Activated T-cell treated with anti-CD3 and anti-CD28 coated beads, Interleukin-2, amount 50 U/mL, for 48 hours (primary cell): ENCODE measurements at places on chromosomes 11 and 22.

- no peak for DNase-seq
Observed at GRCh38 chr11:106708348-106708747, 309.9 kb downstream of the GUCY1A2 start.

GRCh38 chr11:11975201-11976092, 33.0 kb downstream of the DKK3 start:
- DNase-seq, result peak; percentile 7

DNA sequence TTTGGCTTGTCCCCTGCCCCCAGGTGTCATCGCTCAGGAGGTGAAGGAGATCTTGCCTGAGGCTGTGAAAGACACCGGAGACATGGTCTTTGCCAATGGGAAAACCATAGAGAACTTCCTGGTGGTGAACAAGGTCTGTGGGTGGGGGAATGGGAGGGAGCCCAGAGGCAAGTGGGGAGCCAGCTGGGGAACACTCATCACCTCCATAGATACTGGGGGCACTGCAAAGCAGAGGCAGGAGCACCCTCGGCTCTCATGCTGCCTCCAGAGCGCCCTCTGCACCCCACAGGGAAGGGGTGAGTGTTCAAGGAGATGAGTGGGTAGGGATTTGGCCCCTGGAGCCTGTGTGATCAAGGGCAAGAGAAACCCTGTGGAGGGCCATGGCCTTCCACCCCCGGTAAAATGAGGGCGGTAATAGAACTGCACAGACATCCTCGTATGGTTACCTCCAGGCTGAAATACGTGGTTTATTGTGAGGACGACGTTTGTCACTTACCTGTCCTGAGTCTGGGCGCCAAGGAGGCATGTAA, 14.0 kb downstream of the TMEM258 start:
- no peak for DNase-seq

- DNase-seq, result no peak
Observed at GRCh38 chr22:42913874-42914510, 56.9 kb upstream of the ARFGAP3 start.

DNA sequence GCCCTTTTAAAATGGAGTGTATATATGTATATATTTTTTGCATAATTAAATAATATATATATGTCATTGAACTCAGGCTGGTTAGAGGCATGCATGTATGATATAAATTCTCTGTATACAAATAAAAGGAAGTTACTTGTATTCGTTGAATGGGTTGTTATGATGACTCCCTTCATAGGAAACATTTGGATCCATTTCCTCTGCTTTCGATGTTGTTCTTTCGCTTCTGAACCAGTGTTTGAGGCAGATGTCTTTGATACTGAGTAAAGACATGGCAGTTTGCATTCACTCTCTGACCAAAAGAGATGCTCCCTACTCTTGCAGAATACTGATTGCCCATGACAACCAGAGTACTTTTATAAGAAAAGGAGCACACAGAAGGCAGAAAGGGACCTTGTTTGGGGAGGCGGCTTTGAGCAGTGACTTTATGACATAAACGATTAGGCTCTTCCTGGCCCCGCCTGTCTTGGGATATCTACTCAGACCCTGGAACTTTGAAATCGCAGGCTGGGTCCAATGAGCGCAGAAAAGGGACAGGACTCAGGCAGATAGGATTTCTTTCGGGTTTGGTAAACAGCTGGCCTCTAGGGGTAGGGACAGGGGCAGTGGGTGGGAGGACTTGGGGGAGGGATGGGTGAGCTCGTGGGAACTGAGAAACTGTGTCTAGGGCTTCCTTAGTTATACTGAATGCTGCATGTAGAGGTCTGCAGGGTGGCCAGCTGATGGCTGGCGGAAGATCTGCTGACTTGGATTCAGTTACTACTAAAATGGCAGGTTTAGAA, 23.2 kb downstream of the TIMP3 start:
- DNase-seq, result no peak

DNA sequence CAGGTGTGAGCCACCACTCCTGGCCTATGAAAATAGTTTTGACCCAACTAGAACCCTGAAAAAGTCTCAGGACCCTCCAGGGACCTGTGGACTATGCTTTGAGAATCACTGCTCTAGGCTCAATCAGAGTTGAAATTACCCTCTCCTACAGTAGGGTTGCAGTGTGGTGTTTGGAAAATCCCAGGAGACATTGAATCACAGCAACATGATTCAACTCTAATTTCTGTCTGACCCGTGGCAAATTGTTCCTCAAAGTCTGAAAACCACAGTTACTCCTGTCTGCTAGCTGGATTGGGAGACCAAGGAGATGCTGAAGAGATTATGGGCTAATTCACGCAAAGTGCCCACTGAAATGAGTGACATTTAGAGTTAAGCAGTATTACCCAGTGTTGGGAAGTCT, 5.4 kb upstream of the MTMR3 start:
- no peak for DNase-seq

DNA sequence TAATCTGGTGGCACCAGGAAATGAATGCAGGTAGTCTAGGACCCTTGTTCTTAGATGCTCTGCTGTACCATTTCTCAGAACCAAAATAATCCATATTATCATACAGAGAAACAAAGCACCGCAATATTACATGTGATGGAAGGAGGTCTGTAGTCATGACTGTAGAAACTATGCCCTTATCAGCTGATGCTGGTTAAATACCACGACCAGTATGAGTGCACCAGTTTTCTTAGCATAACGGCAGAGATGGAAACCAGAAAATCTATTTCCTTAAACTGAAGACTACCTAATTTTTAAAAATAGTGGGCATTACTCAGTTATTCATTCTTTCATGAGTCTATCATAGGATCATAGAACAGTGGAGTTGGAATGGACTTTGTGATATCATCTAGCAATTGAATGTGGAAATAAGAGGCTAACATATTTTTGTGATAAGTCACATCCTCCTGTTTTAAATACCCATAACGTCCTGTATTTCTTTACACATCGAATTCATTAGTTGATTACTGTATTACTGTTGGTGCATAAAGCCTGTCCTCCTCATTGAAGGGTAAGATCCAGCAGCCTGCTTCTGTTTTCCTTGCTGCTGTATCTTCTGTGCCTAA, 15.1 kb downstream of the JHY start:
- DNase-seq, result no peak

DNA sequence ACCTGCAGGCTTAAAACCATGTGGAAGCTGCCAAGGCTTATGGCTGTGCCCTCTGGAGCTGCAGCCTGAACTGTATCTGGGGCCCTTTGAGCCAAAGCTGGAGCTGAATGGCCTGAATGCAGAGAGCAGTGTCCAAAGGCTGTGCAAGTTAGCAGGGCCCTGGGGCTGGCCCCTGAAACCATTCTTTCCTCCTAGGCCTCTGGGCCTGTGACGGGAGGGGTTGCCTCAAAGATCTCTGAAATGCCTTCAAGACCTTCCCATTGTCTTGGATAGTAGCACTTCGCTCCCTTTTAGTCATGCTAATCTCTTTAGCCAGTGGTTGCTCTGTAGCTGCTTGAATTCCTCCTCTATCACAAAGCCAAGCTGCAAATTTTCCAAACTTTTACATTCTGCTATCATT, 12.8 kb upstream of the IFTAP start:
- DNase-seq, result no peak
